ENCODE measurements at places on chromosomes 12 and 14.

- no peak for DNase-seq
These were observed 498 bp downstream of the RACGAP1 start for GRCh38 chr12:50024805-50025186.

DNA sequence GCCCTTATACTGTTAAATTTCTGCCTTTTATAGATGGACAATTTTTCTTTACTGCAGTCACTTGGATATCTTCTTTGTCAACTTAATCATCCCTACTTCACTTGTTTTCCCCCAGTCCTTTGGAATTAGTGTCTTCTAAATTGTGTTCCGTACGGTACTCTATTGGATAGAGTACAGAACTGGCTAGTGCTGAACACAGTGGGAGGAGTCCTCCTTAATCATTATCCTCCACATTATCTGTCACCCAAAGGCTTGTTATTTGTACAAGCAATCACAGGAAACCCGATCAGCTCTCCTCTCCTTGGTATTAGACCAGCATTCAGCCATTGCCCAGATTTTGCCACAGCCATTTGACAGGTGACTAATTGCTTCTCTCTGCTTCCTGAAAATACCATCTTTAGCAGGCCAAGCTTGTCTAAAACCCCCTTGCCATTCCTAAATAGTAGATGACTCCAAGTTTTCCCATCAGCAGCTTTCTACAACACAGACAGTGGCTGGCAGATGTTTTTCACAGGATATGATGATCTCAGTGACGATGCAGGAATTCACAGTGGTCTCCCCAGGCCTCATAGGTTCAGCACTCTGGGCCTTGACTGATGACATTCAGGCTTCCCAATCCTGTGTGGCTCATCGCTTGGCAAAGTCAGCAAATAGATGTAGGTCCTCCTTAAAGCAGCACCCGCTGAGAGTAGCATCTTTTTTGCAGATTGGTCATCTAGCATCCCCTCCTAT, 216.0 kb upstream of the RGS6 start:
- no peak for DNase-seq

GRCh38 chr12:122399592-122400373, 22.7 kb downstream of the CLIP1 start:
- DNase-seq = peak; percentile 67

- DNase-seq = no peak
These were observed 451.3 kb downstream of the ZFP36L1 start for GRCh38 chr14:68341411-68342212.

GRCh38 chr12:116441292-116441691, 117.9 kb upstream of the MAP1LC3B2 start:
- DNase-seq = no peak

- DNase-seq = no peak
These were observed 19.2 kb downstream of the CEP290 start for GRCh38 chr12:88122666-88123065.

GRCh38 chr14:68476212-68477109, 316.4 kb downstream of the ZFP36L1 start:
- no peak for DNase-seq

Data from CD4-positive, alpha-beta T cell treated with Interleukin-2 at 100 ng/mL for 4 hours (primary cell).